ENCODE measurements at places on chromosomes 16 and 17.
A peak's percentile ranks its signal among the peaks of the same experiment; 100 is the strongest.

DNA sequence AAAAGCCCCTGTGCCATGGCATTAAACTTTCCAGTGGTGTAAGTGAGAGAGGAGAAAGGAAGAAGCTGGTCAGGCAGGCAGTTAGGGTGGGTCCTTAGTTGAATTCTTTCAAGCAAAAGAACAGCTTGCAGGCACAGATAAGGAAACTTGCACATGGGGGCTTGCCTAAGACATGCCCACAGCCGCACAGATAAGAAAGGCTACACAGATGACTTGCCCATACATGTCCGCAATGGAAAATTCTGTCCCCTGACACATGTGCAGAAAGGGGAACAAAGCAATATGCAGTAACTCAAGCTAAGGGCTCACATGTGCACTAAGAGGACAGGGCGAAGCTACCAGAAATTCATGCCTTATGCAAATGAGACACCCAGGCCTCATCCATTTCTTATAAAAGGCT lies 69.9 kb downstream of the GSG1L start:
- no peak for DNase-seq

GRCh38 chr17:68383443-68384321 lies 73.6 kb downstream of the WIPI1 start:
- no peak for DNase-seq

- DNase-seq = no peak
Observed at GRCh38 chr16:63982110-63982509, 1139.8 kb downstream of the CDH11 start.

DNA sequence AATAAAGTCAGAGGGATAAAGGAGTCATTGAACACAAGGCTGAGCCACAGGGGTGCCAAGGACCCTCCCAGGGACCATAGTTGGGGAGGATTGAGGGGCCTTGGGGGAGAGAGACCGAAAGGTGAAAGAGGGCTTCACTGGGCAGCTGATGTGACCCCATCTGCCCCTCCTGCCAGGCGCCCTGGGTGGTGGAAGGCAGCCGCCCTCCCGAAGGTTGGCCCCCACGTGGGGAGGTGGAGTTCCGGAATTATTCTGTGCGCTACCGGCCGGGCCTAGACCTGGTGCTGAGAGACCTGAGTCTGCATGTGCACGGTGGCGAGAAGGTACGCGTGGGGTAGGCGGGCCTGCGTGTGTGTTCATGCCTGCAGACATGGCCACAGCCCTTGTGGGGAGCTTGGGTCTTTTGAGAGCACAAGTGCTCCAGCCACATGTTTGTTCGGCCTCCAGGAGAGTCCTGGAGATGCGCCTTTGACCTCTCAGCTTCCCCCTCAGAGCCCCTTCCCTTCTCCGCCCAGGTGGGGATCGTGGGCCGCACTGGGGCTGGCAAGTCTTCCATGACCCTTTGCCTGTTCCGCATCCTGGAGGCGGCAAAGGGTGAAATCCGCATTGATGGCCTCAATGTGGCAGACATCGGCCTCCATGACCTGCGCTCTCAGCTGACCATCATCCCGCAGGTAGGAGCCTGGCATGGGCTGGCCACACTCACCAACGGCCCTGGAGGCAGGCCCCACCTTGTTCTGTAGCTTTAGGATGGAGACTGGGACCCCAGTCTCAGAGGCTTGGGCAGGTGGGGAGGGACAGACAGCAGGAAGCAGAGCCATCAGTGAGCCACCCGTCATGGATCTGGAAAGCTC lies 24.1 kb downstream of the ANKRD40 start:
- no peak for DNase-seq

DNA sequence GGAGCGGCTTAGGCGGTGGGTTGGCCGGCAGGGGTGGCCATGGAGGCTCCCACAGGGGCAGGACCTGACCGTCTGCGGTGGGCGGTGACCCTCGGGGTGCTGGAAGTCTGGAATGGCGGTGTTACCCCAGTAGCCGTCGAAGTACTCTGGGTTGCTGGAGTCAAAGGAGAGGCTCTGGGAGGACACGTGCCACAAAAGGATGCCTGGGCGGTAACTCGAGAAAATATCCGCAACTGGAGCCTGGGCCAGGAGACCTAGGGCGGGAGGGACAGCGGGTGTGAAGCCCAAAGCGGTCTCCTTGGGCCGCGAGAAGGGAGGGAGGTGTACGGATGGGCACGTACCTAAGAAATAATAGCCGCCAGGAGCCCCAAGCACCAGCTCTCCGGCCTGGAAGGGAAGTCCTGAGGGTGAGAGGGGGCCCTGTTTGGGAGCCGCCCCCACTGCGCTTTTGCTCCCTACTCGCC lies 4.6 kb downstream of the ITGA2B start:
- no peak for DNase-seq

- DNase-seq = peak; percentile 38
Observed at GRCh38 chr17:71633391-71633849, 487.4 kb upstream of the SOX9 start.

- no peak for DNase-seq
Observed at GRCh38 chr16:83138976-83139690, 512.4 kb downstream of the CDH13 start.

DNA sequence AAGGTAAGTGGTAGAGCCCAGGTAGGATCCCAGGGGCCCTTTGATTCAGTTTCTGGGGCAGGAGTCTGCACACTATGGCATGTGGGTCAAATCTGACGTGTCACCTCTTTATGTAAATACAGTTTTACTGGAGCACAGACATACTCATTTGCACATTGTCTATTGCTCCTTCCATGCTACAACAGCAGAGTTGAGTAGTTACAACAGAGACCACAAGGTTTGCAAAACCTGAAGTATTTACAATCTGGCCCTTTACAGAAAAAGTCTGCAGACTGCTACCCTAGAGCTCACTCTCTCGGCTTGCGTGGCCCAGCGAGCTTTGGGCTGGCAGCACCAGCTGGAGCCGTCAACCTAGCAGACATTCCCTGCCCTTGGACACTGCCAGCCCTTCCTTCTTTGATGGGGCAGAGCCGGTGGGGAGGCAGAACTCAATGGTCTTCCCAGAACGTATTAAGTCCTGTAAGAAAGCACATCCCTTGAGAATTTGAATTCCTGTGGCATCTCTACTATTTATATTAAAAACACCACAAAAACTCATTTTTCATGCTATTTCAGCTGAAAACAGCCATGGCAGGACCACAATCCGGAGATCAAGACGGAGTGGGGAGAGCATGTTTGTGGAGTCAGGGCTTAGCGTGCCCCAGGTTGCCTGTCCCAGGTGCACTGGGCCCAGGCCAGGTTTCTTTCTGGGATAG lies 133.1 kb upstream of the NUDT7 start:
- no peak for DNase-seq

- no peak for DNase-seq
Observed at GRCh38 chr17:83071966-83072562, 7.3 kb upstream of the METRNL start.

- no peak for DNase-seq
Observed at GRCh38 chr16:46873201-46873600, 11.0 kb upstream of the GPT2 start.

DNA sequence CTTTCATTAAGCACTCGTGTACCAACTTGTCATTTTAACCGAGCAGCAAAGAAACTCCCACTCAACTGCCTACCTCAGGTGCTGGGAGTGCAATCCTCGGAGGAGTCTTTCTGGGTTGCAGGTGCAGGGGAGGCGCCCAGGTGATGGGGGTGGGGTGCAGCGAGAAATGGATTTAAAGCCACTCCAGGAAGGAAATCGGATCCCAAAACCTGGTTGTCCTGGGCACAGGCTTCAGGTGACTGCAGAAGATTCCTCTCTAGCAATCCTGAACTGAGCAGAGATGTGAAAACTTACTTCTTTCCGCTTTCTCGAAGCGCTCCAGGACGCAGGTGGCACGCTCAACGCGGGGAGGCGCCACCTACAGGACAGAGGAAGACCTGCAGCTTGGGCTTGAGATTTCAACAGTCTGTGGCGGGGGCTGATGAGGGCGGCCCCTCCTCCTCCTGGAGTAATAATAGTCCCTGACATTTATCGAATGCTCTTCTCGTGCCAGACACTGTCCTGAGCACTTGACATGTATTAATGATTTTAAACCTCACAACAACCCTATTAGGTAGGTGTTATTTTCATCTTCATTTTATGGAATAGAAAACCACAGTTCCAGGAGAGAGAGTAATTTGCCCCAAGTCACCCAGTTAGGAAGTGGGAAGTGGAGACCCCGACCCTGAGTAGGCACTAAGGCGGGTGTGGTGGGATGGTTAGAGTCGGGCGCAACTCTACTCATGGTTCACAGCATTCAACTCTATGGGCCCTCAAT lies 27.2 kb upstream of the SKAP1 start:
- peak; percentile 42 for DNase-seq

- no peak for DNase-seq
Observed at GRCh38 chr16:27476240-27476639, 73.5 kb downstream of the GTF3C1 start.

DNA sequence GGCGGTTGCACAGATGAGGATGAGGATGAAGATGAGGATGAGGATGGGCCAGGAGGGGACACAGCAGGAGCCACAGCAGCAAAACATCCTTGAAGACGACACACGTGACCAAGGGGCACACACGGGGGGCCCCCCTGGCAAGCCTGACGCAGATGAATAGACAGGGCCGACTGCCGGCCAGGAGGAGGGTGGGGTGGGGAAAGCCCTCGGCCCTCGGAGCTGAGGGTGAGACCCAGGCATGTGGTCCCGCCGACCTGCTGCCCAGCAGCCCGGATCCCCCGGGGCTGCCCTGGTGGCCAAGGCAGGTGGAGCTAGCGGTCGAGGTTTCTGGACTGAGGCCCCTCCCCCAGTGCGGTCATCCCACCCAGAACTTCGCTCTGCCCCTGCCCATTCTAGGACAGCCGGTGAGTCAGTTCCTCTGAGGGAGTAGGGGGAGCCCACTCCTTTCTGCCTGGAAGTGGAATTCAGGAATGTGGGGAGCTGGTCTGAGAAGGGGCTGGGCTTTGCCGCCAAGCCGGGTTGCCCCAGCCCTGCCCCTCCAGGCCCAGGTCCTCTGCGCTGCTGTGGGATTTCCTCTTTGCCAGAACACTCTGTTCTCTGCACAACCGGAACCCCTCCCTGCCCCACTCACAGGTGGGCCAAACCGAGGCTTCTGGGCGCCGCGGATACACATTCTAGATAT lies 9.9 kb downstream of the CYGB start:
- DNase-seq = peak; percentile 63

DNA sequence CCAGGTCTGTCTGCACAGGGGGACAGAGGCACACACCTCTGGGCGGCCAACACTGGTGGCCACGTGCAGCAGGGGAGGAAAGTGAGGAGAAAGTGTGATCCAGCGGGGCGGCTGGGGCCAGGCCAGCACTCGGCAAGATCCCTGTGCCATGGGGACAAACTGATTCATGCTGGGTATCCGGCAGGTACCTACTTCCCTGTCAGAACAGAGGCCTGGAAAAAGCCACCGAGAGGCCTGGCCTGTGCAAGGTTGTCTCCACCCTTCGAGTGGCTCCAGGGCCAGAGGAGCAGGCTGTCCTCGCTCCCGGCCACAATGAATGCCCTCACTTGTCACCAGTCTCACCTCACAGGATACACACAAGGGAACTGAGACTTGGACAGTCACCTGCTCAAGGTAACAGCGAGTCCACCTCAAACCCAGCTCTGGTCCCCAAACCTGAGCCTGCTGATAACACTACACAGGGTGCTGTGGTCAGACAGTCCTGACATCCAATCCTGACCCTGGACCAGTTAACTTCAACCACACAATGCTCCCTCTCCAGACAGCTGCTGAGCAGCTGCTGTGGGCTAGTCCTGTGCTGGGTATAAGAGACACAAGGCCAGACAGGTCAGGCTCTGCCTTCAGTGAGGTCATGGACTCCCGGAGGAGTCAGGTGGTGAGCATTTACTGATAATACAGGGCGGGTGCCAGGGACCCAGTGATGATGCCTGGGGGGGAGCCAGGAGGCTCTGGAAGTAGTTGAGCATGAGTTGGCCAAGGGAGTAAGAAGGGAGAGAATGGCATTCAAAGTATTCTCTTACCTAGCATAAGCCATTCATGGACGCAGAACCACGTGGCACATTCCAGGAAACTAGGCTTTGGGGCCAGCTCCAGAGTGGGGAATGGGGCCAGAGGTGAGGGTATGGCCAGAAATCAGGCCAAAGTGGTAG lies 53.0 kb downstream of the VAC14 start:
- DNase-seq = peak; percentile 85

DNA sequence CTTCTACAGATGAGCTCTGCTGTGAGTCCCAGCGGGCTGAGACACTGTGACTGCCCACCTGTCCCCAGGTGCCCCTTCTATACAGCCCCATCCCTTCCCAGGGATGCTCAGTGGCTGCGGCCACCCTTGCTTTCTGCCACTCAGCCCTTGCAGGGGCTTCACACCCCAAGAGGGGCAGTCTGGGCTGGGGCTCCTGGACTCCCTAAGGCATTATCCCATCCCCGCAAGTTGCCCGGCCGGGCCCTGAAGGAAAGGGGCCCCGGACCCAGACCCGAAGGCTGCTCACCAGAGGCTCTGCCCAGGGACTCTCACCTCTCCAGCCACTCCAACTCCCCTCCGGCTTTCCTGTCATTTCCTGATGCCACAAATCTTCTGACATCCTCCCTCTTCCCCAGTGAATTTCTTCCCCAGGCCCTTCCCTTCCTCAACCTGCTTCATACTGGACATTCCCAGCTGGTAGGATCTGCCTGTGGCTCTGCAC lies 88.5 kb upstream of the TOB1 start:
- DNase-seq = no peak

GRCh38 chr16:24539850-24540601 lies 660 bp downstream of the RBBP6 start:
- DNase-seq = no peak

GRCh38 chr16:263182-263774 lies 12.5 kb downstream of the RGS11 start:
- no peak for DNase-seq

- no peak for DNase-seq
Observed at GRCh38 chr16:55482056-55482455, 3.1 kb downstream of the MMP2 start.

- no peak for DNase-seq
Observed at GRCh38 chr17:75757086-75757681, 7.8 kb downstream of the GALK1 start.

DNA sequence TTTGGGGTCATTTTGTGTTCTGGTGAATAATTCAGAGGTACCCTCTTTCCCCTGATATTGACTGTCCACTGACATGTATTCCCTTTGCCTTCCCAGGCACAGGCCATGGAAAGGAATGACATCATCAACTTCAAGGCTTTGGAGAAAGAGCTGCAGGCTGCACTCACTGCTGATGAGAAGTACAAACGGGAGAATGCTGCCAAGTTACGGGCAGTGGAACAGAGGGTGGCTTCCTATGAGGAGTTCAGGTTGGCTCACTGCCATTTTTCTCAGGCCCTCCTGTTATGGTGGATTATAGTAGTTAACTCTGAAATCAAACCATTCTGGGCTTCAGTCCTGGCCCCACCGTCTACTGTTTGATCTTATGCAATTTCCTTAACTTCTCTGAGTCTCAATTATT lies 1.6 kb upstream of the EFTUD2 start:
- peak; percentile 22 for DNase-seq

Data from kidney glomerular epithelial cell (primary cell).